ENCODE measurements at places on chromosomes 1 and 21.

- no peak for DNase-seq
Observed at GRCh38 chr1:8589571-8589970, 227.9 kb downstream of the RERE start.

GRCh38 chr1:170931650-170932049 is 3.7 kb upstream of the MROH9 start:
- no peak for DNase-seq

- no peak for DNase-seq
Observed at GRCh38 chr21:27315373-27315772, 348.5 kb upstream of the ADAMTS5 start.

DNA sequence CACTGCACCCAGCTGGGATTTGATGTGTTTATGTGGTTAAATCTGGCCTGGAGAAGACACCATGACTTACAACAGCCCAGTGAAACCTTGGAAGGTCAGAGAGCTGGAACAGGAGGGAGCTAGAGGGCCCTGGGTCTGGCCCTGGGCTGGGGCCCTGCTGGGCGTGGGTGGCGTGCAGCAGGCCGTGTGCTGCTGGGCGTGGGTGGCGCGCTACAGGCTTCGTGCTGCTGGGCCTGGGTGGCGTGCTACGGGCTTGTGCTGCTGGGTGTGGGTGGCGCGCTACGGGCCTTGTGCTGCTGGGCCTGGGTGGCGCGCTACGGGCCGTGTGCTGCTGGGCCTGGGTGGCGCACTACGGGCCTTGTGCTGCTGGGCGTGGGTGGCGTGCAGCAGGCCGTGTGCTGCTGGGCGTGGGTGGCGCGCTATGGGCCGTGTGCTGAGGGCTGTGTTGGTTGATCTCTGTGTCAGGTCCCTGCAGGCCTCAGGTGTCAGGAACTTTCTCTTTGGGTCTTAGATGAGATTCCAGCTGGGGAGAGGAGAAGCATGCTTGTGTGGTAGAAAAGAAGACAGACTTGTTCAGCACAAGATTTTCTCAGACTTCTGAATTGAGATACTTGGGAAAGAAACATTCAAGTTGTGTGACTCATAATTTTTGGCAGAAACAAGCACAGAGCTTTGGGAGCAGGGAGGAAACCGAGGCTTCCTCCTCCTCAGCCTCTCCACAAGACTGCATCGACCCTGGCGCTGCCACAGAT is 66.0 kb downstream of the COL18A1 start:
- DNase-seq = no peak

- DNase-seq = no peak
Observed at GRCh38 chr1:155169541-155169940, 3.6 kb downstream of the KRTCAP2 start.

DNA sequence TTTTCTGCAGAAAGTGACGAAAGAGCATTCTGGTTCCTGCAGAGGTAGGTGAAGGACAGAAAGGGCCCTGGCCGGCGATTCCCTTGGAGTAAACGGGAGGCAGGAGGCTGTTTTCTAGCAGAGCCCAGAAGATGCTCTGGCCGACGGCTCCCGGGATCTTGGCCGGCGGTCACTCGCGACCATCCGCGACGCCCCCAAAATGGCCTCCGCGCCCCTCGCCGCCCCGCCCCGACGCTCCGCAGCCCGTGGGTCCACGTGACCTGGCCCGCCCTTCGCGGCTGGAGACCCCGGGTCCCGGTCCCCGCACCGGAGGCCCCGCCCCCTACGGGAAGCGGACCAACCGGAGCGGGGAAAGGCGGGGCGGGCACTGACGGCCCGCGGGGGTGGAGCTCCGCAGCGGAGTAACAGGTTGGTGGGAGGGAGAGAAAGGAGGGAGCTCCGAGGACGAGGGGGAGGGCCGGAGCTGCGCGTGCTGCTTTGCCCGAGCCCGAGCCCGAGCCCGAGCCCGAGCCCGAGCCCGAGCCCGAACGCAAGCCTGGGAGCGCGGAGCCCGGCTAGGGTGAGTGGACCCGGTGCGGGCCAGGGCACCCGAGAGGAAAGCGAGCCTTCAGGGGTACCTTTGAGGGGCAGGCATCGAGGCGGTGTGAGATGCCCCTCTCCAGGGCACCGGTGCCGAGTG is at the start of gene CGN:
CGN (plus strand) TSS at position 431 of the 679 bp plus-strand sequence. CDS start 7,133 bp downstream, outside the sequence.
- peak; percentile 84 for DNase-seq

DNA sequence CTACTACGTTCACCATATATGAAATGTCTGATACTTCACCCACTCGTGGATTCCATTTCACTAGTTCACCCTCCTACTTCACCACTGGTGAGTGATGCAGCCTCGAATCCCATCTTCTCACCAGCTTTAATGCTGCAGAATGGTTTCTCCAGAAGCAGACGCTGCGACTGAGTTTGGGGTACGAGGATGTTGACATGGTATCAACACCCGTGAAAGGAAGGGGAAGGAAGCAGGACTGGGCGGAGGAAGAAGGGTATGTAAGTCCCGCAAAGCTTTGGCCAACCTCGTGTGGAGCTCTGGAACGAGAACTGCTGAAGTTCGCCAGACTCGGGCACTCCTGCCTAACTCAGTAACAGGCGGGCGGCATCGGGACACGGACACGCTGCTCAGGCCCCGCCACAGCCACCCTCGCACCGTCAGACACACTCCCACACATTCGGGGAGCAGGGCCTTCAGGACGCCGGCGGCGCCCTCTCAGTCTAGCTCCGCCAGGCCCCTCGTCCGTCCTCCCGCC is 833 bp upstream of the DIP2A start:
- peak; percentile 6 for DNase-seq

GRCh38 chr1:5938101-5938646 is 54.1 kb downstream of the NPHP4 start:
- DNase-seq = no peak

- DNase-seq = no peak
Observed at GRCh38 chr1:21508580-21509350, 458 bp upstream of the ALPL start.

DNA sequence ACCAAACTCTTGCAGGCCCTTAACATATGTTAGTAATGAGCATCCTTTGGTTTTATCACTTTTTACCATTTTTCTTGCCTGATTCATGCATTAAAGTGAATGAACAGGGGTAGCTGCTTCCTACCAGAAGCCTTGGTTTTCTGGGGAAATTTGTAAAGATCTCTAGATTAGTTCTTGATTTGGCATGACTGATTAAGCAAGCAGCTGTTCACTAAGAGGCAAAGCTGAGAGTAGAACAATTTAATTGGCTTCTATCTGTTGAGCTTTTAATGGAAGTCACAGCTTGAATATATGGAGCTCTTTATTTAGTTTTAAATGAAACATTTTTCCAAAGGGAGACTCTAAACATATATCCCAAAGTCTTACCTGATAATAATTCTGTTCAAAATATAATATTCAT is 23.6 kb downstream of the TLCD4 start:
- DNase-seq = no peak

DNA sequence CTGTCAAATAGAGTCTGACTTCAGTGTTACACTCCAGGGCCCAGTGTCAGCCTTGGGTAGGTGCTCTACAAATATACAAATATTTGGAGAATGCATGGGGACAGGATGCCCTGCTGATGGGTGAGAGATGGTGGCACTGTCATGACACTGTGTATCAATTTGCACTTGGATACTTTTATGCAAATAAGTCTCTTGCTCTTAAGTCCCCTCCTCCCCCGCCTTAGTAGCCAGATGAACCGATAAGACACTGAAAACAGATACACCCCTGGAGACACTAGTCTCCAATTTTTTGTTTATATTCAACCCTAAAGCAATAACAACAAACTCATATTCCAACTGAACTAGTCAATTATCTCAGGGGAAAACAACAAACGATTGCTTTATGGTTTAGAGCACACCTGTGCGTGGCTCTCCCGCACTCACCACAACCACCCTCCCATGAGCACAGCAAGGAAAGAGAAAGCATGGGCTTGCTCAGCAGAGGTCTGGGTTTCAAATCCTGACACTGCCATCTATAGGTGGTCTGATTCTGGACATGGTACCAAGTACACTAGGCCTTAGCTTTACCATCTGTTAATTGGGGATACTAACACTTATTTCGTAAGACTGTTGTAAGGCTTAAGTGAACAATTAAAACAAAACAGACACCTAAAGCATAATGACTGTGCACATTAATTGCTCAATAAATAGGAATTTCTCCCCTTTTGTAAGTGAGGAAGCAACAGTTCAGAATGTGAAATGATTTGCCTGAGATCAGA is 50.3 kb downstream of the HIVEP3 start:
- no peak for DNase-seq

DNA sequence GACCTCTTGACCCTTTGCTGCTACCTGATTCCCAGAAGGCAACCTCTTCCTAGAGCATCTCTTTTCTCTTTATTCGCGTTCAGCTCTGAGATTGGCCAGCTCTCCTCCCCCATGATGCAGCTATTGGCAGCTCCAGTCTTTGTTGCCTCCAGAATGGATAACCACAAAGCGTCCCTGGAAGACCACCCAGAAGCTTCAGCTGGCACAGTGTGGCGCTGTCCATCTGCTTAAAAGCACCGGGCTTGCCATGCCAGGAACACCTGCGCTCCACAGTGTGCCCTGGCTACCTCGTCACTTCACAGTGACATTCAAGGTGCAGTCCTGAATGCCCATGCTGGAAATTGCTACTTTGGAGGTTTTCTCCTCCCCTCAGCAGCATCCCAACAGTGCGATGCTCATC is 353.9 kb downstream of the LMO4 start:
- DNase-seq = no peak

DNA sequence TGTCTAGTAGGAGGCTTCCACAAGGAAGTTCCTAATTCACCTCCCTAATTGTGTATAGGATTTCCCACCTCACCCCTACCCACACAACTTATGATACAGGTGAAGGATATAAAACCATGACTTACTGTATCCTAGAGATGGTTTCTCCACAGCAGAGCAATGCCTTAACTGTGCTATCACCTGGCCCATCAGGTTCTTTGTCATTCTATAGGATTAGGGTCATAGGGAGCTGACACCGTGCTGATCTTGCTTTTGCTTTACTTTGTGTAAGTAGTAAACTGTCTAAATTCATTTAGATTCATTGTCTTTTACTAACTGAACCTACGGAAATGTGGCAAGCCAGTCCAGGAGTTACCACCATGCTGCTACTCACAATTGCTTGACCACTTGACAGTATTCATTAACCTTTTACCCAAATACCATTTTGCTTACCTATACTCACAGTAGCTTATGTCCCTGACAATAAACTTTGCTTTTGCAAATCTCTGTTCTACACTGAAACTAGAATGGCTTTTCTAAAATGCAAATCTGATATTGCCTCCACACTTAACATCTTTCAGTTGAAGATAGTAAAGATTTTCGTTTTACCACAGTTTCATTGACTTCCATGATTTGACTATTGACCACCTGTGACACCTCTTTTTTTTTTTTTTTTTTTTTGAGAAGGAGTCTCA is 147.6 kb downstream of the IFI44 start:
- no peak for DNase-seq

GRCh38 chr1:201475915-201476669 is 7.1 kb upstream of the PHLDA3 start:
- no peak for DNase-seq

- no peak for DNase-seq
Observed at GRCh38 chr1:108502624-108503023, 52.5 kb downstream of the NBPF6 start.

GRCh38 chr1:211247921-211248320 is 11.2 kb upstream of the RCOR3 start:
- no peak for DNase-seq

DNA sequence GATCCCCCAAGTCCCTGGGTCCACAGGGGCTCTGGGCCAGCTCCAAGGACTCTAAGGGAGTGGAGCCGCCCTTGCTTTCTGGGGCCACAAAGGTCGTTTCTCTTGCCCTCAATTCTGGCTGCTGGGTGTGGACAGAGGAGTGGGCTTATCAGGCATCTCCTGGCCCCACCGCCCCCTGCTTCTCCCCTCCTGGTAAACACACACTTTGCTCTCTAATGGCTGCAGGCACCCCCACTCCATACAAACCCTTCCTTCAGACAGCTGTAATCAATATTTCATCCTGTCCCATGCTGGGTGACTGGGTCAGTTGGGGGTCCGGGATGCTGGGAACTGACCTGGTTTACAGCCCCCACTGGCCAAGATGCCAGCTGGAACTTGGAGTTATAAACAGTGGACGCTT is 67.5 kb downstream of the PRDM16 start:
- no peak for DNase-seq

DNA sequence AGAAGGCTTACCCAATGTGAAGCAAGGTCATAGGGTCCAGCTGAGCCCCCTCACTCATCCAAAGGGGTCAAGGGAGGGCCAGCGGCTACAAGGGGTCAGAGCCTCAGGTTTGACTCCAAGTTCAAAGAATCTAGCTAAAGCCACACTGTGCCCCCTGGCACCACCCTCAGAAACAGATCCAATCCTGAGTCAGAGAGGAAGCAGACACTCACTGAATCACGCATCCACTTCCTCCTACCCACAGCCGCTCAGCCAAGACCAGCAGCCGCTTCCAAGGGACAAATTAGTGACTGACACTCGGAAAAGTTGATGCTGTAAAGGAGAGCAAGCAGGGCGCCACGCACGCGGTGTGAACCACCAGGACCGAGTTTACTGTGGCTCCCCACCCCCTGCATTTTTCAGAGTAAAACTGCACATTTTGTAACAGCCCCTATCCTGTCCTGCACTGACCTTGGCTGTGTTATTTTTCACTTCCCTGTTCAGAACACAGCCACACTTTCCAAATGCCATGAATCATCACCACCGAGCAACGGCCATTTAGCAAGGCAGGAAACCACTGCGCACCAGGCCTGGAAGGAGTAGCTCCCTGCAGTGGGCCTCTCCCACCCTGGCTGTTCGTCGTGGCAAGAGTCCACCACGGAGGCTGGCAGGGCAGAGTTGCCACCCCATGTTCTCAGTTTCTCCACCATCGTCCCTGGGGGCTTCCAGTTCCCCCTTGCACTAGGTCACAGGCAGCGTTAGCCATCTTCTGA is 147.8 kb downstream of the TOMM20 start:
- DNase-seq = peak; percentile 92

Data from Caki2 (cell line).